ENCODE measurements at places on chromosomes 4 and X. TPM values are rescaled to one million over a fixed set of nuclear protein-coding genes. Genes with fewer than 3 reads are reported as not detected.

- H3K36me3 ChIP-seq = no peaks in the 10 kb centered on the region
- no peak overlapping the region for H3K27ac ChIP-seq
- peaks cover 6% of the 10 kb centered on the region for H3K4me1 ChIP-seq
- no peak overlapping the region for H3K4me3 ChIP-seq
Observed at GRCh38 chr4:53208753-53209152, 157.1 kb downstream of the SCFD2 start.

NDST4 gene
- total RNA-seq = not detected

GRCh38 chr4:1192091-1192492, 19.7 kb upstream of the SPON2 start:
- peak; percentile 94 for DNase-seq
- no peaks in the 10 kb centered on the region for H3K36me3 ChIP-seq
- no peak overlapping the region for H3K4me3 ChIP-seq
- H3K27me3 ChIP-seq = no peaks in the 10 kb centered on the region
- H3K27ac ChIP-seq = peak overlapping the region; percentile 96

DNA sequence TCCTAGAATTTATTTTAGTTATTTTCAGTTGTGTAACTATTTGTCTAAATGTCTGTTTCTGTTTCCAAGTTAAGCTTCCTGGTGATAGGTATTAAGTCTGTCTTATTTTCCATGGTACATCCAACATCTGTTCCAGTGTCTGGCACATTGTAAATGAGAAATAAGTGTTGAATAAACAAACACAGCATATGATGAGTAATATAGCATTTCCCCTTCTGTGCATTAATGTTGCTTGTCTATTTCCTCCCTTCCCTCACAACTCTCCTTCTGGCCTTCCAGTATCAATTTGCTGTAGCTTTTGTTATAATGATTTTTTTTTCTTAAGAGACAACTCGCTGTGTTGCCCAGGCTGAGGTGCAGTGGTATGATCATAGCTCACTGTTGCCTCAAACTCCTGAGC, 36.1 kb downstream of the COPS4 start:
- H3K4me1 ChIP-seq = peaks cover 17% of the 10 kb centered on the region
- H3K4me3 ChIP-seq = no peak overlapping the region
- DNase-seq = no peak
- H3K36me3 ChIP-seq = peaks cover 21% of the 10 kb centered on the region

CXCL9 gene
- total RNA-seq = not detected

GRCh38 chr4:151798678-151799416, 38.0 kb upstream of the GATB start:
- no peak overlapping the region for H3K4me3 ChIP-seq
- peaks cover 8% of the 10 kb centered on the region for H3K4me1 ChIP-seq
- H3K36me3 ChIP-seq = no peaks in the 10 kb centered on the region
- H3K27ac ChIP-seq = no peak overlapping the region
- DNase-seq = no peak

- DNase-seq = no peak
- H3K4me1 ChIP-seq = peaks cover 39% of the 10 kb centered on the region
- no peaks in the 10 kb centered on the region for H3K36me3 ChIP-seq
- H3K27ac ChIP-seq = no peak overlapping the region
- H3K4me3 ChIP-seq = no peak overlapping the region
Observed at GRCh38 chr4:156102411-156102810, 148.7 kb upstream of the CTSO start.

- no peak overlapping the region for H3K4me3 ChIP-seq
- H3K27me3 ChIP-seq = no peaks in the 10 kb centered on the region
- no peak for DNase-seq
- no peaks in the 10 kb centered on the region for H3K36me3 ChIP-seq
Observed at GRCh38 chrX:31497086-31497485, 425.2 kb upstream of the FTHL17 start.

DMRTC1B gene
- total RNA-seq = not detected

PNMA6F gene
- not detected for total RNA-seq
